Activated T-helper 2 cell treated with anti-CD3 and anti-CD28 coated beads, Interferon-gamma antibody, Interleukin-2, Interleukin-4, amounts not matched to agents 10 μg/mL and 5 μg/mL and 100 μg/mL, durations not matched to agents 14 hours and 24 hours and 36 hours (primary cell): ENCODE measurements at places on chromosomes 16 and 17.

- H3K27ac ChIP-seq: no peak overlapping the region
- H3K4me1 ChIP-seq: peaks cover 18% of the 10 kb centered on the region
- DNase-seq: no peak
- peaks cover 60% of the 10 kb centered on the region for H3K36me3 ChIP-seq
- H3K4me3 ChIP-seq: no peak overlapping the region
- H3K27me3 ChIP-seq: no peaks in the 10 kb centered on the region
Measured at GRCh38 chr17:29256735-29257466, 10.2 kb downstream of the CRYBA1 start.

DNA sequence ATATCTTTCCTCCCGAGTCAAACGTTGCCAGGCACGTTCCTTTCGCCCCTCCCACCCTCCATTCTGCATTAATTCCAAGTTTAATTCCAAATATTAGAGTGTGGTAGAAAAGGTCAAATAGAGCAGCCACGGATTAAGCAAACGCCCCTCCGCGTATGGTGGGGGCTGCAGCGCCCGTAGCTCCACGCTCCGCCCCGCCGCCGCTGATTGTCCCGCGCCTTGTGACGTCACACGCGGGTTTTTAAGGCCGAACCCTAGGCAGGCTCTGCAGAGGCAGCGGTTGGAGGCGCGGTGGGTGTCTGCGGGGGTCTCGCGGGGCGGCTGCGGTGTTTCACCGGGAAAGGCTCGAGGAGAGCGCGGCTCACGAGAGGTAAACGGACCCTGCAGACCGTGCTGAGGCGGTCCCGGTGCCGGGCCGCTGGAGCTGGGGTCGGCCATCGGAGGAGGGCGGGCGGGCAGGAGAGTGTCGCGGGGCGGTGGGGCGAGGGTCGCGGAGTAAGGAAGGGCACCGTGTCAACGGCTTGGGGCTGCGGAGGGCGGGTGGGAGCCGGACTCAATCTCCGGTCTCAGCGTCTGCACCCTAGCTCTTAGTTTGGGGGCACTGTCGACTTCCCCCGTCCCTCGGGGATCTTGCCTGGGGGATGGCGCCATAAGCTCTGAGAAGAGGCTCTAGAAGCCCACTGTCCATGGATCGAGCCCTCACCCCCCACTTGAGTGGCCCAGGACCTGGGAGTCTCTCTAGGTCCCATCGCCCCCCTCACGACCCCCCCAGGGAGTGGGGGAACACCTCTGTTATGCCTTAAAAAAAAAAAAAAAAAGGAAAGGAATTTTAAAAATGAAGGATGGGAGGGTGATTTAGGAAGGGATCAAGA, at the start of gene ARL4D:
ARL4D (plus strand) TSS at position 270 of the 872 bp plus-strand sequence. CDS start 740 bp downstream, outside the sequence.
- peak; percentile 77 for DNase-seq
- H3K36me3 ChIP-seq: peaks cover 4% of the 10 kb centered on the region
- peaks cover 27% of the 10 kb centered on the region for H3K4me1 ChIP-seq
- H3K27me3 ChIP-seq: peaks cover 1% of the 10 kb centered on the region
- H3K27ac ChIP-seq: peak within 1 kb of the TSS; percentile 83

DNA sequence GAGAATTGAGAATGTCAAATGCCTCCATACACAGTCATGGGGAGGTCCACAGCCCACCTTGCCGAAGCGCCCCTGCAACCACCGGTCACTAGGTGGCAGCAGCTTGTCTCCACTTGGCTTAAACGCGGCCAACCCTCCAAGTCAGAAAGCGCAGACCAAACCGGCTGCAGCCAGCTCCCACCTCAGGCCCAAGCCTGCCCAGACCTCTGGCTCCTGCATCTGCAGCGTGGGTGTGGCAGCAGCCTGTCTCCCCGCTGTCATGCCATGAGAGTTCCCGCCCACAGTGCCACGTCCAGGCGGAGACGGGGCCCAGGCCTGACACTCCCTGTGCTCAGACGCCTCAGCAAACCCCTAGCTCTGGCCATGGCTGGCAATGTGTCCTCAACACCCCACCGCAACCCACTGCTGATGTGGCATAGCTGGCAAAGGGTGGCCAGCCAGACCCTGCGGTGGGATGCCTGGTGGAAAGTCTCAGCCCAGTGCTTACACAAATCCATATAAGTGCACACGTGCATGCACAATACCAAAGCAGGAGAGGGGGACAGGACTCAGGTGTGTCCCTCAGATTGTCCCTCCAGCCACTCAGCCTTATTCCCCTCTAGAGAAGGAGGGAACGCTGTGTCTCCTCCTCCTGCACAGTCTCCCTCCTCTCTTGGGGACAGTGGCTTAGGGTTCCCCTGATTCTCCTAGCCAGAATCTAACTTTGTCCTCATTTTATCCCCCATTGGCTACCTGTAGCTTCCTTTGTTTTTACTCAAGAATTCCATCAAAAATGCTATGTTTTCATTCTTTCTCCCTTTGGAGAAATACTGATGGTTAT, 10.9 kb downstream of the COPZ2 start:
- peak; percentile 65 for DNase-seq
- peaks cover 27% of the 10 kb centered on the region for H3K27me3 ChIP-seq
- no peak overlapping the region for H3K27ac ChIP-seq

DNA sequence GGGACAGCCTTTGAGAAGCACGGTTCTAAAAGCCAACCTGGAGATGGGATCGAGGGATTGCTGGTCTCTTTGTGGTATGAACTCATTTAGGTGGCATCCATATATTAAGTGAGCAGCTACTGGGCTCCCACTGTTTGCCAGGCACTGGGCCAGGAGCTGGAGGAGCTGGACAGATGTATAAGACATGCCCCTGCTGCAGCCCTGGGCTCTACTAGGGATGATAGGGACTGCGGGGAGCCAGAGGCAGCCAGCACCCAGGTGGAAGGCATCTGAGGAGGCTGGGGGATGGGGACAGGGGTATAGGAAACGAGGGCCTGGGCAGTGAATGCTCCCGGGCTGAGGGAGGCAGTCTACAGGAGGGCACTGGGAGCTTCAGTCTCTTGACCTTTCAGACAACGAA, 53.0 kb upstream of the MEAK7 start:
- no peak overlapping the region for H3K27ac ChIP-seq
- H3K4me1 ChIP-seq: peaks cover 35% of the 10 kb centered on the region
- H3K36me3 ChIP-seq: peaks cover 13% of the 10 kb centered on the region
- DNase-seq: no peak

DNA sequence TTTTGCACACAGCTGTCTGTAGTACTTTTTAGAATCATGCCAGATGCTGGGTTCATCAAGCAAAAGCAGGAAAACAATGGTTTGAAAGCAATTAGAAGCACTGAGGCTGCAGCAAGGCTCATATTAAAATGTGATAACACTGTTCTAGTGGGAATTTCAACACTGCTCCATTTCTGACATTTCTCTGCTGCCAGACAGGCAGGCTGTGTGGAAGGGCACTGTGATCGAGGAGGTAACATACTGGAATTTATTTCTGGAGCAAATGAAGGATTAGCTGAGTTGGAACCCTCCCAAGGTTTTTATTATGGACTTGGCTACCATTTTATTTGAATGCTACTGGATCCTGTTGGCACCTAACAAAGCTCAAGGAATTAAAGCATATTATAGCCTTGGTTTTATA, 66.9 kb downstream of the SKAP1 start:
- H3K4me3 ChIP-seq: no peak overlapping the region
- DNase-seq: no peak
- H3K4me1 ChIP-seq: peaks cover 13% of the 10 kb centered on the region
- H3K27me3 ChIP-seq: no peaks in the 10 kb centered on the region
- no peak overlapping the region for H3K27ac ChIP-seq

DNA sequence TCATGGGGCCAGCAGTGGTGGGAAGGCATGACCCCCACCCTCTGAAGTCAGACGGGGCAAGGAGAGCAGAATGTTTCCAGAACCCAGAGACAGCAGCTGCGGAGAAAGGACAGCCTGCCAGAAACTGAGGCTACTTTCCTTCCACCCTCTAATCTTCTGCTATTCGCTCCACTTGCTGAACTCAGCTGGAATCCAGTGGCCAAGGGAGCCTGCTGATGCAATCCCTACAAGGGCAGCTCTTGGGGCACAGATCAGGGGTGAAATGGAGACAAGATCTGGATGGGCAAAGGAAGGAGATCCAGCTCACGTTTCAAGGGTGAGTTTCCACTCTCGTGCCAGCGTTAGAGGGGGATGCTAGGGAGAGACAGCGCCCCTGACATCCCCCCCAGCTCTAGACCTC, 479.1 kb downstream of the SLC39A11 start:
- H3K4me1 ChIP-seq: peaks cover 14% of the 10 kb centered on the region
- H3K4me3 ChIP-seq: no peak overlapping the region
- no peak overlapping the region for H3K27ac ChIP-seq
- H3K27me3 ChIP-seq: peaks cover 41% of the 10 kb centered on the region

DNA sequence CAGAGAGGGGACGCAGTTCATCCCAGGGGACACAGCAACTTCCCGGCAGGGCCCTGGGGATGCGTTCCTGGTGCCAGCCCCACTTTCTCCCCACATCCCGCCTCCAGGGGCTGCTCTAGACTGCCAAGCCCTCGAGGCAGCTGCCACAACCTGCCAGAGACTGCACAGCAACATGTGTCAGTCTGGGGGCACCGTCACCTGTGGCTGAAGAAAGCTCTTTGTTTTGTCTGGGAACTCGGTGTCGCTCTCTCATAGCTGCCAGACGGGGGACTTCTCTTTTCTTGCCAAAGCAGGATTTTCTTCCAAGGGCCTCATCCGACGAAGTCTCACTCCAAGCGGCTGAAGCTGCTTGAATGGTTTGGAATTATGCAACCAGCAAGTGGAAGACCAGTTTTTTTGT, 43.7 kb downstream of the COTL1 start:
- DNase-seq: no peak
- peaks cover 37% of the 10 kb centered on the region for H3K4me1 ChIP-seq
- H3K4me3 ChIP-seq: no peak overlapping the region
- no peaks in the 10 kb centered on the region for H3K27me3 ChIP-seq
- H3K27ac ChIP-seq: no peak overlapping the region

GRCh38 chr16:75012380-75013081, 13.7 kb downstream of the ZNRF1 start:
- peaks cover 45% of the 10 kb centered on the region for H3K4me1 ChIP-seq
- no peaks in the 10 kb centered on the region for H3K27me3 ChIP-seq
- H3K27ac ChIP-seq: peak overlapping the region; percentile 95
- no peak for DNase-seq
- H3K4me3 ChIP-seq: peak overlapping the region; percentile 66

DNA sequence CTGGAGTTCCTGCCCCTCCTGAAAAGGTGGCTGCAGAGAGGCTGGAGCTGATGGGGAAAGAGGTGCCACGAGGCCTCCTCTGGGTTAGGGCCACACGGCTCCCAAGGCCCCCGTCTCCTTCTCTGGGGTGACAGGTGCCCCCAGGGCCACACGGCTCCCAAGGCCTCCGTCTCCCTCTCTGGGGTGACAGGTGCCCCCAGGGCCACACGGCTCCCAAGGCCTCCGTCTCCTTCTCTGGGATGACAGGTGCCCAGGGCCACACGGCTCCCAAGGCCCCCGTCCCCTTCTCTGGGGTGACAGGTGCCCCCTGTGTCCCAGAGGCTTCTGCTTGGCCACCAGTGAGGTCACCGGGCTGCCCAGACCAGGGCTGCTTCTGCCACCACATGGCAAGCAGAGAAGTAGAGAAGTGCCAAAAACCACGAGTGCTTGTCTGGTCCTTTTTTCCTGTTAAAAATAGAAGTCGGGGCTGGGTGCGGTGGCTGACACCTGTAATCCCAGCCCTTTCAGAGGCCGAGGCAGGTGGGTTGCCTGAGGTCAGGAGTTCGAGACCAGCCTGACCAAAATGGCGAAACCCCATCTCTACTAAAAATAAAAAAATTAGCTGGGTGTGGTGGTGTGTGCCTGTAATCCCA, 4.1 kb downstream of the CAPN15 start:
- no peaks in the 10 kb centered on the region for H3K27me3 ChIP-seq
- peaks cover 15% of the 10 kb centered on the region for H3K36me3 ChIP-seq
- H3K4me3 ChIP-seq: no peak overlapping the region
- no peak overlapping the region for H3K27ac ChIP-seq
- H3K4me1 ChIP-seq: peaks cover 8% of the 10 kb centered on the region

- H3K27ac ChIP-seq: no peak overlapping the region
- peaks cover 2% of the 10 kb centered on the region for H3K27me3 ChIP-seq
Measured at GRCh38 chr17:80513892-80514291, 30.7 kb upstream of the RPTOR start.

DNA sequence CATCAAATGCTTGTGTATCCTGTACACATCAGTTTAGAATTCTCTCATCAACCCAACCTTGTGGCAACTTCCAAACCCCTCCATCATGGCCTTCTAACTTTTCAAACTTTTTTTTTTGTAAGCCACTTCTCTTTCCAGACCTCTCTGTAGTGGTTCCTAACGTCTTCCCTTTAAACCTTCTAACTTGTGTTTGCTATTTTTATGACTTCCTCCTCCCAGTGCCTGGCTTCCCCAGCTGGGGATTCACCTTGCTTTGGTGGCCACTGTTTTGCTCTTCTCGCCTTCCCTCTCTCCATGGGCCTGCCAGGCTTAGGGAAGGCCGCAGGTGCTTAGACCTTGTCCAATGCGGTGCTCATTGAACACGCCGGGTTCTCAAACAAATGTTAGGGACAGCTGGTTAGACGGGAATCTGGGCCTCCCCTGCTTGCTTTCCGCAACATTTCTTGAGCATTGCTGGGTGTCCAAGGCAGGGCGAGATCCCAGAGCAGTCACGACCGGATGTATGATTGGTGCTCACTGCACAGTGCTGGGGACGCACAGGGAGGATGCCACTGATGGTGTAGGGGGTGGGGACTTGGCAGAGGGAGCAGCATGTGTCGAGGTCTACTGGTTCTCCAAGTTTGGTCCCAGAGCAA, 1.1 kb upstream of the XYLT2 start:
- no peaks in the 10 kb centered on the region for H3K27me3 ChIP-seq
- no peak for DNase-seq
- peak overlapping the region; percentile 80 for H3K4me3 ChIP-seq
- H3K27ac ChIP-seq: peak overlapping the region; percentile 80

DNA sequence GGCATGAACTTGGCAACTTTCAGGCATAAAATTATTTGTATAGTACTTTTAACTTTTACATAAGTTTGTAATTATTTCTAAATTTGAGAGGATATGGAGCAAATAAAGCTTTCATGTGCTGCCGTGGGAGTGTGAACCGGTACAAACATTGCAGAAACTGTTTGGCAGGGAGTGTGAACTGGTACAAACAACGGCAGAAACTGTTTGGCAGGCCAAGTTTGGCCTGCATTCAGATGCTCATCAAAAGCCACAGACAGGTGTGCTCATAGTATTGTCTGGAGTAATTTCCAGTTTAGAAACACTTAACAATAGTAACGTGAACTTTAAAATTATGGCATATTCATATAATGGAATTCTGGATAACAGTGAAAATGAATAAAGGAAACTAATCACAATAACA, 73.8 kb upstream of the ATP2A3 start:
- no peak overlapping the region for H3K4me3 ChIP-seq
- no peak for DNase-seq
- H3K27ac ChIP-seq: no peak overlapping the region

GRCh38 chr16:12336141-12336540, 359.6 kb downstream of the SNX29 start:
- DNase-seq: no peak
- H3K4me3 ChIP-seq: no peak overlapping the region
- H3K27ac ChIP-seq: no peak overlapping the region
- H3K36me3 ChIP-seq: no peaks in the 10 kb centered on the region
- no peaks in the 10 kb centered on the region for H3K27me3 ChIP-seq
